ENCODE measurements at places on chromosomes 3 and 15.

DNA sequence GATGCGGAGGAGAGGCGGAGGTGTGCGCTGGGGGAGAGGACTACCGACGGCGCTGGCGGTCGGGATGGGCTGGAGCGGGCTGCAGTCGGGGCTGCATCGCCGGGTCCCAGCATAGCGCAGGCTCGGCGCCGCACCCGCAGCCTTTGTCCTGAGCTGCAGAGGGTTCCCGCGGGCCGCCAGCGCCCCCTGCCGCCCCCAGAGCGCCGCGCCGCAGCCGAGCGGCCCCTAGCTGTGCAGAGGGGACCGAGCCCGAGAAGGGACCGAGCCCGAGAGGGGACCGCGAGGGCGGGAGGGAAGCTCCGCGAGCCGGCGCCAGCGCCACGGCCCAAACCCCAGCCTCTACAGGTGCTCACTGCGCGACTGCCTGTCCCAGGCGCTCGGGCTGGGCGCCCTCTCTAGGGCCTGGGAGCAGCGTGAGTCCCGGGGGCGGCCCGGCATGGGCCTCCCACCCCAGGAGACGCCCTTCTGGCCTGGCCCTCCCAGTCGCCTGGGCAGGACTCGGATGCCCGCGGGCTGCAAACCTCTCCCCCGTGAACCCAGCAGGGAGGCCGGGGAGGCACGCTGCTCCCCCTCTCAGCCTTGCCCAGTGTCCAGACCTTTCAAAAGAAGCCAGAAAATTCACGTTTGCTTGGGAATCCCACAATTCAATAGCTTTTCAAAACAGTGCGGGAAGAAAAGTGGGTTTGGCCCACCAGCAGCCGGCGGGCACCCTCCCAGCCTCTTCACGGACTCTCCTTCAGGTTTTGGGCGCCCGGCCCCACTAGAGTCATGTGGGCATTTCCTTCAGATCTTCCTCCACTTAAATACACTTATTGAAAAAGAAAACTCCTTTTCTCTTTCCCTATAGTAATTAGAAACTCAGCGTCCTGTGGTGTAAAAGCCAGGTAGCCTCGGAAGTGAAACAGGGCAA, 134.7 kb downstream of the TPRA1 start:
- peak; percentile 22 for DNase-seq

- DNase-seq = no peak
Measured at GRCh38 chr15:77759896-77760592, 127.3 kb upstream of the LINGO1 start.

DNA sequence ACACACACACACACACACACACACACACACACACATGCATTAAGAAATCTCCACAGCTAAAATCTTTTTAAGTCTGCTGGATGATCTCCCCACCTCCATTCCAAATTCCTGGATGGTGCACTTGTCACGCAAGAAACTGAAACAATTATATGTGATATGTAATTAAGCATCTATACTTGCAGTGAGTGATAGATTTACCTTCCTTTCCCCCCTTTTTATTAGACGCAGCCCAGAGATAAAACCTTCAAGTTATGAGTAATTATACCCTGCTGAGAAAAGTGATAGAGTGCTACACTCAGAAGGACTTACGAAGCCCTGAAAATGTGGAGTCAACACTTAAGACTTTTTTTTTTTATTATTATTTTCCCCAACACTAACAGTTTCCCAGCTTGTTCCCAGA, 255.2 kb downstream of the LSAMP start:
- no peak for DNase-seq

- no peak for DNase-seq
Measured at GRCh38 chr3:59256230-59256629, 206.4 kb upstream of the CFAP20DC start.

DNA sequence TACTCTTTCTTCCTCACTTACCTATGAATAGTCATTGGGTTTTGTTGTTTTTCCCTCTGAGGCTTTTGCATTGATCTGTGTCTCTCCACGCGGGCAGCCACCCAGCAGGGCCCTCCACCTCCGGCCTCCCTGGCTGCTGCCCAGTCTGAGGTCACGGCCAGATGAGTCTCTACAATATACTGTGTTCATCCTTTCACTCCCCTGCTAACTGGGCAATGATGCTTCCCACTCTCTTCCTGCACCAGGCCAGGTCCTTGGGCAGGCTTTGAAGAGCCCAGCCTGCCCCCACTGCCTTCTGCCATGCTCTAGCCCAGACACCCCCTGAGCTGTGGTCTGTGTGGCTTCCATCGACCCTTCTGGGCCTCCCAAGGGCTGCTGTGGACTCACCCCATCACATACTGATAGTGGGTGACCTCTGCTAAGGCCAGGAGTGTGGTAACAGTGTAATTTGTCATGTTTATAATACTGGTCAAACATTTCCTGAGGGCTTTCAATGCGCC, 18.0 kb downstream of the PDIA5 start:
- no peak for DNase-seq

DNA sequence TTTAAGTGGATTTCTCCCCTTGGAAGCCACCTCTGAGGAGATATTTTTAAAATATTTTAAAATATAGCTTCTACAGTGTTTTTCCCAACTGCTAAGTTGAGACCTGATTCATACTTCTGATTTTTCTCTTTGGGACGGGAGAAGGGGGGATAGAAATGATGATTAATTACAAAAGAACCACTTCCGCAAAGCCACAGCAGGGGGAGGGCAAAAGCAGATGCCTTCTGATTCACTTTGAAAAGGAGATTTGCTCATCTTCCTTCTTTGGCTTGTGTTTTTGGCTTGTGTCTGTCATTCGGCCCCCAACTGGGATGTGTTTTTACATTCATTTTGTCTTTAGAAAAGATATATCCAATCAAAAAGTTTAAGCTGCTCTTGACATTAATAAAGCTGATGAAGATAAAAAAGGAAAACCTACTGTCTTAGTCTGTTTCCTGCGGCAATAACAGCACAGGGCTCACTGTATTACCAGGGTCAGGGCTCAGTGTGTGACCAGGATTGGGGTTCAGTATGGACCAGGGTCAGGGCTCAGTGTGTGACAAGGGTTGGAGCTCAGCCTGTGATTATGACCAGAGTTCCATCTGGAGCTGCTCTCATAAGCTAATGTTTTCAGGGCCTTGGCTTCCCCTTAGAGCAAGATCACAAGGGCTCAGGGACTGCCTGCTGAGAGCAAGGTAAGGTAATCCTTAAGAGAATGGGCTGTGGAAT, 223.2 kb downstream of the MTHFS start:
- no peak for DNase-seq

- no peak for DNase-seq
Measured at GRCh38 chr15:53458736-53459135, 300.7 kb downstream of the WDR72 start.

DNA sequence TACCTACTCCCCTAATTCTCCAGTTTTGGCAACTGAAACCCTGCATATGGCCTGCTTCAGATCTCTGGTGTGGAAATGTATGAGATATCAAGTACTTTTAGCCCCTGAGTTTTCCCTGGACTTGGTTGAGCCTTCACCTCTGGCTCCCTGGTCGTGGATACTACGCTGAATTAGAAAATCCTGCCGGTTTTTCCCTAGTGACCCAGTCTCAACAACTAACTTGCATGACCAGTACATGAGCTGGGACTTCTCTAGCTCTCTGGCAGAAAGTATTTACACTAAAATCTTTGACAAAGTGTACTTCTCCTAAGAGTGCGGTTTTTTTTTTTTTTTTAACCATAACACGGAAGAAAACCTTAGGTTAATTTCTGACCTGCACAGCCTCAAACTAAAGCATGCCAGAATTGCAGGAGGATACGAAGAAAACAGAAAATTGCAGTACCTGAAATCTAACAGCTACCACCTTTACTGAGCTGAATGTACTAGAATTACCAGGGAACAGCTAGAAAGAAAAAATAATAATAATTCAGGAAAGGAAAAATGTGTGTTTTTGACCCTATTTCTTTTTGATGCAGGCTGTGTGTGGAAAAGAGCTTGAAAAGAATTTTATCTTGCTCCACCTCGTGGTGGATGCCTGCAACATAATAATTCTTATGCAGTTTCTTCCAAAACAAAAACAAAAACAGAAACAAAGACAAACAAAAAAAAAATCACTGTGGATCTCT, 165.6 kb downstream of the GMNC start:
- no peak for DNase-seq

DNA sequence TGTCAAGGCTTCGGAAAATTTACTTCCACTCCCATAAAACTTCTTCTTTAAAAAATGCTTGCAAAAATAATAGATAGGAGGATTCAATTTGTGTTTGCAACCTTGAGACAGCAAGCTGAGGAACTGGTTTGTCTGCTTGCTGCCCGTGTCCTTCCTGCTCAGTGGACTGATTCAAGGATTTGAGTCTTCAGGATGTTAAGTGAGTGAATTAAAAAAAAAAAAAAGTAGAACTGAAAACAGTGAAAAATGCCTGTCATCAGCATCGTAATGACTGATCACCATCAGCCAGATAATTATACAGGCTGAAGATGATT, 453.7 kb downstream of the FGF12 start:
- no peak for DNase-seq

GRCh38 chr3:14685179-14685578, 10.2 kb downstream of the C3orf20 start:
- DNase-seq = no peak

DNA sequence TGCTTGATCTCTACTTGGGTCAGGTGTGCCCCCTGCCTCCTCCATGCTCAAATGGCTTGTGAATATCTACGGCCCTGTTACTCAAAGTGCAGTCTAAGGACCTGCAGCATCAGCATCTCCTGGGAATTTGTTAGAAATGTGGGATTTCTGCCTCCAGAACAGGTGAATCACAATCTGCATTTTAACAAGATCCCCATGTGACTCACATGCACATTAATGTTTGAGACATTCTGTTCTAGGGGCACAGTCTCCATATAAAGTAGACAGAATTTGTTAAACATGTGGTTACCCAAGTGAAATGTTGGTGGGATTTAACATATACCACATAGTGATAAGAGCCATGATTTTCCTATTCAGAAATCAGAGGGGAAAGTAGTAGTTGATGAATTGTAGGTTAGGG, 256.2 kb downstream of the NR1D2 start:
- no peak for DNase-seq

- no peak for DNase-seq
Measured at GRCh38 chr15:73941044-73941443, 14.8 kb downstream of the LOXL1 start.

GRCh38 chr3:134065252-134066157, 35.8 kb upstream of the SLCO2A1 start:
- DNase-seq = no peak

- no peak for DNase-seq
Measured at GRCh38 chr15:62883938-62884479, 158.5 kb upstream of the TPM1 start.

- DNase-seq = no peak
Measured at GRCh38 chr3:97938444-97938843, 33.8 kb downstream of the RIOX2 start.

DNA sequence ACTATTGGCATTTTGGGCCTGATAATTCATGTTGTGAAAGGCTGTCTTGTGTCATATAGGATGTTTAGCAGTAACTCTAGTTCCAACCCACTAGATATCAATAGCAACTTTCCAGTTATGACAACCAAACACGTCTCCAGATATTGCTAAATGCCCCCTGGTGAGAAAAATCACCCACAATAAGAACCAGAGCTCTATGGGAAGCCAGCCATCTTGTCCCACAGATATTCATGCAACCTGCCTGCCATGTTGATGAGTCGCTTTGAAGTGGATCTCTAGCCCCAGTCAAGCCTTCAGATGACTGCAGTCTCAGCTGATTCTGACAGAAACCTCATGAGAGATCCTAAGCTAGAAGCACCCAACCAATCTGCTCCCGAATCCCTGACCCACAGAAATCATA, 5.6 kb upstream of the TNIK start:
- DNase-seq = no peak

DNA sequence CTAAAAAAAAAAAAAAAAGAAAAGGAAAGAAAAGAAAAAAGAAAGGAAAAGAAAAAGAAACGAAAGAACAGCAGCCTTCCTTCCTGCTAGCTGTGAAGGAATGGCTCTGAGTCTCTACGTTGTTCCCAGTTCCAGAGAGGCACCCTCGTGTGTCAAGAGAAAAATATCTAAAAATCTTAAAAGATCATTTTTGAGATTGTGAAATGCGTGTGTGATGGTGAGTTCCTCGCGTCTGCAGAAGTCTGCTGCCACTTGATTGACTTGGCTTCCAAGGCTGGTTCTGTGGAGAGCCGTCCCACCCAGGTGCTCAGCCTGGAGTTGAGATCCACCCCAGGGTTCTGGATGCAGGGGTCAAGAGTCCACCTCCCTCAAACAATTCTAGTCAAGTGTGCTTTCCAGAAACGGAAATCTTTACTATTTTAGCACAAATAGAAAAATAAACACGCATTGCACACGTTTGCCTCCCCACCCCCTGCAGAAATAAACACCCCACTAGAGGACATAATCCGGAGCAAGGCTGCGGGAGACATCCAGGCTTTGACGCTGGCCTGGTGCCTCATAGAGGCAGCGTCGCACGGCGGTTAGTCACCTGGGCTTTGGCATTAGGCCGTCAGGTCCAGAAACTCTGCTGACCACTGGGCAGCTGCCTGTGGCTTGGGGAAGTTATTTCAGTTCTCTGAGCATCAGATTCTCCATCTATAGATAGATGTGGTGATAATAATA, 265.4 kb downstream of the FAM43A start:
- no peak for DNase-seq

DNA sequence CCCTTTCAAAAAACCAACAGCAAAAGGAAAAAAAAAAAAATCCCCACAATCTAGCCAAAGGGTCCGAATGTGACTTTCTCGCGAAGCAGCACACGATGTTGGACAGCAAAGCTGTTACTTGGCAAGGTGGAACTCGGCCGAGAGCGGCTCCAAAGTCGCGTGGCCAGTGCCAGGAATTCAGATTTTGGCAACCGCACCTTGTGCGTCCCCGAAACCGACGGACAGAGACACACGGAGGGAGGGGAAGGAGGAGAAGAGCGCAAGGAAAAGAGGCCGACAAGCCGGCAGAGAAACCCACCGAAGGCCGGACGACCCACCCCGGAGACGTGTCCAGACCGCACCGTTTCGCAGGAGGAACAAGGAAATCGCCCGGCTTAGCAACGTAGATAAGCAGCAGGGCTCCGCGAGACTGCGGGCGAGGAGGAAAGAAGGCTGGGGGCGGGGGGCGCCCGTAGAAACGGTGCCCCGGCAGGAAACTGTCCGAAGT, 517.3 kb downstream of the MECOM start:
- DNase-seq = no peak

DNA sequence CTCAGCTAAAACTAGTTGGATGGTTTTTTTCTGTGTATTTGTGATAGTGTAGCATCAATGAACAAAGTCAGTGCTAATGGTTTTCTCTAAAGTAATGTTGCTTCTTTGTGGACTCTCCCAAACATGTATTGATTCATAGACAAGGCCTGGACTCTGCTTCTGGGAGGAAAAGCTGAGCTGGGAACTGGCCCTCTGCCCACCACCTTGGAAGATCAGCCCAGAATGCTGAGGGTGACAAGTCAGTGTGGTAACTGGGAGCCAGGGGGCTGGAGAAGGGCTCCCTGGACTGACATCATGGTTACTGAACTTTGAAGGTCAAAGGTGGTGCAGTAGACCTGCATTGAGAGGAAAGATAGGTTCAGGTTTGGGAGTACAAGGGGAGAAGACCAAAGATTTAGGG, 3.0 kb downstream of the ARHGAP31 start:
- DNase-seq = no peak

- DNase-seq = no peak
Measured at GRCh38 chr3:52298149-52299098, 10.8 kb downstream of the GLYCTK start.

Measured in central memory CD4-positive, alpha-beta T cell (primary cell).